AG08395 (cell line): ENCODE measurements at places on chromosomes 5 and 9.

DNA sequence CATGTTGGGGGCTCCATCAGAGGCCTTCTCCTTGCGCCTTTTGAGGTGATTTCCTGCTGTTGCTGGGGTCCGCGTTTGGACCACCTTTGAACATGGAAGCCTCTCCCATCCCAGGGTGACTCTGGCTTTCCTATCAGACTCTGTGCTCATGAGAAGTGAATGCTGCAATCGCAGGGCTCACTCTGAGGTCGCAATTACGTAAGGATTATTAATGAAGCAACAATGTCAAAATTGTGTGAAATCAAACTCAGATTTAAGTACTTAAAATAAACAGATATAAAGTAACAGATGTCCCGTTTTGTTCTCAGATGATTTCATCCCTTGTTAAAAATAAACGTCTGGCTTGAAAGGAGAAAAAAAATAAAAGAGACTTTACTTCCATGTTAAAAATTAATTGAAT lies 634.2 kb downstream of the BNC2 start:
- DNase-seq = peak; percentile 64

- DNase-seq = no peak
Measured at GRCh38 chr9:77374266-77374665, 196.9 kb downstream of the VPS13A start.

DNA sequence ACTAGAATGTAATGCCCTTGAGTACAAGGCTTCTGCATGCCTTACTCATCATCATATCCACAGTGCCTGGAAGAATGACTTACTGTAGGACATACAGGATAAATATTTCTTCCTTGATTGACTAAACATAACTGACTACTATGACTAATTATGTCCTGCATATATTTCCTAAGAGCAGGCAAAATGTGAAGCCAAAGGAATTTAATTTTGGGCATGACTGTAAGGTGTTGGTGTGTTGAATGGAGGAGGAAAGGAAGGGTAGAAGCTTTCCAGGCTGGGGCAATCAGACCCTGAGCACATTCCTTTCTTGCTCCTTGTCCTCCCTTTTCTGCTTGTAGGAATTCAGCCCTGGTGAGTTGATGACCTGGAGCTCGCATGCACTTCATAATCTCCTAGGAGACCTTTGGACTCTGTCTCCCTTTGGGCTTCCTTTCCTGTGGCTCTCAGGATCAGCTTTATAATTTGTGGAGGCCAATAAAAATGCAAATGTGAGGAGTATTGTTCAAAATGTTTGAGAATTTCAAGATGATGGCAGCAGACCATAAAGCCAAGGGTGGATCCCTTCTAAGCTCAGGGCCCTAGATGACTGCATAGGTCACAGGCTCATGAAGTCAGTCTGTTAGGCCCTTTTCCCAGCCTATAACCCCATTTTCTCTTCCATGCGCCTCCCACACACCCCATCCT lies 174.0 kb downstream of the HMHB1 start:
- DNase-seq = peak; percentile 66

DNA sequence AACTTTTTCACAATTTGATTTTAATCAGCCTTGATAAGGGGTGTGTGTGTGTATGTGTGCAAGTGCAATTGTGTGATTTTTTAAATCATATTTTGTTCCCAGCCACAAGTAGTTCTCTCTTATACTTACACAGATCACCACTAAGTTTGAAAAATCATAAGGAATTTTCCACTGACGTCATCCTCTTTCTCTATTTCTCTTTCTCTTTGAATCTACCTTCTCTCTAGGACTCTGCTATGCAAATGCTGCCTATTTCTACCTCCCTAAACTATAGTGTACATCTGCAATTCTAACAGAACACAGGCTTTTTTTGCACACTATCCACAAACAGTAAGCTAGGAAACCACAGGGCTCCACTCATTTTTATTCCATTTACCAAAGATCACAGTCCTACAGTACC lies 254.6 kb upstream of the CYLC2 start:
- DNase-seq = no peak

- no peak for DNase-seq
Measured at GRCh38 chr5:78905084-78905938, 79.8 kb downstream of the ARSB start.

DNA sequence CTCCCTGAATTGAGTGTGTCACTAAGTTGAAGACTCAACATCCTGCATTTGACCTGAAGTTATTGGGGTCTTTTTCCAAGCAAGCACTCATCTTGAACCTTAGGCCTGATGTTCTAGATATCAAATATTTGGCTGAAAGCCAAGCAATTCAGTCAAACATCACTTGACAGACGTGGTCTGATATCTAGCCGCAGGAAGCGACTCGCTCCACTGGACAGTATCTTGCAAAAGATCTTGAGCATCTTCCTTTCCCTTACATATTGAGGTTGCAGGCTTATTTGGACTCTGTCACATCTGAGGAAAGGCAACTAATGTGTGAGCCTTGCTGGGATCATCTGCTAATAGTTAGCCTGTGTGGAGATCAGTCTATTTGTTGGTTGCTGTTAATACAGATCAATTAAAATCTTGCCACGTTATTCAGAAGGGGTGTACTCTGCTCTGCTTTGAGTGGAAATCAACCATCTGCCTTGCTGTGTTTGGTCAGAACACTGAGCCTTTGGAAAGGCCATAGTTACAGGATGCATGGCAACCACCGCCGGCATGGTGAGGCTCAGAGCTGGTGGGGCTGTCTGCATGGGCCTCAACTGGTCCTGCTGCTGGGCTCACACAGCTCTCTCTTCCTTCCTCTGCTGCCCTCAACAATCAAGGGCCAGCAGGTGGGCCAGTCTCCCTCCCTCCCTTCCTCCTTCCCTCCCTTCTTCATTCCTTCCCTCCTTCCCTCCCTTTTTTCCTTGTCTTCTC lies 166.9 kb upstream of the KLF9 start:
- no peak for DNase-seq

- DNase-seq = no peak
Measured at GRCh38 chr5:8613078-8613685, 744.2 kb downstream of the MTRR start.

GRCh38 chr9:127066060-127066850 lies 56.2 kb downstream of the ANGPTL2 start:
- DNase-seq = no peak

DNA sequence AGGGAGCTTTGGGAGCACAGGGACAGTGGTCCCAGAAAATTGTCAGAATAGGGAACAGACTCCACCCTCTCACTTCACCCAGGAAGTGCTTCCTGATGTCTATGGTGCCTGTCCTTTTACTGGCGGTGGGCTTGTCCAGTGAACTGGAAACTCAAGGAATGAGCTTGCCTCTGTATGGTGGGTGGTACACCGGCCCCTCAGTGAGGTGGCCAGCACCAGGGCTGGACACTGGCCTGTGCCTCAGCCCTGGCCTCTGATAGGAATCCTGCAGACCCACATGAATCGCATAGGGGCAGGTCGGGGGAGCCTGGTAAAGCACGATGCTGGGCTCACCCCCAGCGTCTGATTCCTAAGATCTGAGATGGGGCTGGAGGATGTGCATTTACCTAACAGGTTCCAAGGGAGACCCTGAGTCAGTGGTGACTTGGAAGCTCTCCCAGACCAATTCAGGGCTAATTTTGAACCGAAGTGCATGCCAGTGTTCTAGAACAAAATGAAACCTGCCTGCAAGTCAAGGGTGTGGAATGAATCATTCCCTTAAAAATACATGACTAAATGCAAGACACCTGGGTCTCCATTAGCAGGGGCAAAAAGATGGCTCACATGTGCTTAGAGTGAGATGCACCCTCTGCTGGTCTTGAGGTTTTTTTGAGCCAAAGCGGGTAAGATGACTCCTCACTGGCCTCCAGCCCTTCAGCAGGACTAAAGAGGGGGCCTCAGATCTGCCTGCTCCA lies 178.3 kb downstream of the HSPA4 start:
- no peak for DNase-seq

DNA sequence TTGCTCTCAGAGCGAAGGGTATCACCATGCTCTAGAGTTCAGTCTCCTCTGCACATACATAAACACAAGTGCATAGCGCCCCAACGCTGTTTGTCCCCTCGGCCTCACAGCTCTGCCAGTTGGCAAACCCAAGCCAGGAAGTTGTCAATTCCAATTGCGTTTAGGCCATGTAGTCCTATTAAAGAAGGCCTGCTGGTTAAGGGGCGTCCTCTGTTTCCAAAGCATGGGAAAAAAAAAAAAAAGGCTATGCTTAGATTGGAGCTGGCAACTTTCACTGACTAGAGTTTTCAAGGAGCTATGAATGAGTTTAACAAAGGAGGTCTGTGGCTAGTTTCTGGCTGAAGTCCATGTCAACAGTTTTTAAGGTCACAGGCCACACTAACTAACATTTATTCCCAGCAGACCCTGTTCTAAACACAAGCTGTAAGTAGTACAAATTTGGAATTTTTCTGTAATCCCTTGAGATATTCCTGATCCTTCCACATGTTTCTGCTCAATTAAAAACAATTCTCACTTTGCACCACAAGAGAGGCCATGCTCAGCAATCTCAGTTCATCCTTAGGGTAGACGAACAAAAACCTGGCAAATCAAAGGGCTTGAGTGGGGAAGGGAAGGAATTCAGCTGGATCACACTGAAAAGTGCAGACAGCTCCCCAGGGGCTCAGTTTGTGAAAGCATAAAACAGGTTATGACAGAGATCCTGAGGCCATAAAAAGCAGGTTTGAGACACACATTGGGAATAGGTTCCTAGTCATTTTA lies 187.7 kb downstream of the DENND1A start:
- no peak for DNase-seq

GRCh38 chr5:164998142-164998541 lies 1492.7 kb downstream of the MAT2B start:
- DNase-seq = no peak

GRCh38 chr5:131628990-131629389 lies 6.0 kb downstream of the RAPGEF6 start:
- DNase-seq = peak; percentile 20

DNA sequence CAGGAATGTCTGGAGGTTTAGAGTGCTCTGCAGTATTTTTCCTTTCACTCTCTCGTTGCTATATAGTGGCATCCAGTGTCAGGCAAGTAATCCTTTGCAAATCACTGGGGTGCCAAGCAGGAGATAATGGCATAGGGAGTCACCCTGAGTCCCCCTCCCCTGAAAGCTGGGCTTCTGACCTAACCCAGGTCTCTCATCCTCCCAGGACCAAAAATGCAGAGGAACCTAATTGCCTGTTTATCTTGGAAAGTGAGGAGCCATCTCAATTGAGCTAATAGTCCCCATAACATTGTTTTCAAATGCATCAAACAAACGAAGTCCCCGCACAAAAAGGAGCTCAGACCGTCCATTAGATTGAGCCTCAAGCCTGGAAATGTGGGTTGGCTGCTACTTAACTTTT lies 368.0 kb upstream of the IRX2 start:
- no peak for DNase-seq

- DNase-seq = no peak
Measured at GRCh38 chr5:166980666-166981065, 1310.8 kb upstream of the WWC1 start.

GRCh38 chr9:124010665-124011321 lies 775 bp upstream of the LHX2 start:
- peak; percentile 30 for DNase-seq

- DNase-seq = no peak
Measured at GRCh38 chr5:69000216-69000919, 93.4 kb upstream of the SLC30A5 start.

DNA sequence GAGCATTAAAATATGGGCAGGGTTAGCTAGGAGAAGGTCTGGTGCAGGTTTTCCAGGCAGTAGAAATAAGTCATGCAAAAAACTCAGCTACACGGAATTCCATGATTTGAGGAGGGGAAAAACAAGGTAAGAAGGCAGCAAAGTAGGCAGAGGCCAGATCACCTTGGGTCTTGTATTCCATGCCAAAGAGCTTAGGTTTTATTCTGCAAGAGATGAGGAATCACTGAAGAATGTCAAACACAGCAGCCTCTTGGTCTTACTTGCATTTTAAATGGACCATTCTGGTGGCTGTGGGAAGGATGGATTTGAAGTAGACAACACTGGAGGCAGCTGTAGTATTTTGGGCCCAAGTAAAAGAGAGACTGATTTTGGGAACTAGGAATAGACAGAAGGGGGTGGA lies 8.6 kb downstream of the TRPM3 start:
- DNase-seq = no peak

GRCh38 chr9:75962013-75962661 lies 71.7 kb downstream of the PCSK5 start:
- DNase-seq = no peak

- no peak for DNase-seq
Measured at GRCh38 chr9:98550206-98550820, 158.4 kb downstream of the GABBR2 start.

GRCh38 chr5:133932441-133933168 lies 35.8 kb downstream of the C5orf15 start:
- DNase-seq = no peak

DNA sequence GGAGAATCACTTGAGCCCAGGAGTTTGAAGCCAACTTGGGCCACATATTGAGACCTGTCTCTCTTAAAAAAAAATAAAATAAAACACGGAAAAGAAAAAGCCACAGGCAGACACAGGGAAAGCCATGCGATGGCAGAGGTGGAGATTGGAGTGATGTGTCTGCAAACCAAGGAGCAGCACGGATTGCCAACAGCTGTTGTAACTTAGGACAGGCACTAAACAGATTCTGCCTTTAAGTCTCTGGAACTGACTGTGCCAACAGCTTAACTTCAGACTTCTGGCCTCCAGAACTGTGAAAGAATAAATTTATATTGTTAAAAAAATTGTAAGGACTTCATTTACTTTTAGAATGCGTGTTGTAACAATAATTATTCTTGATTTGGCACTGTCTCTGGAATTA lies 318.5 kb upstream of the CHD1 start:
- no peak for DNase-seq

- peak; percentile 72 for DNase-seq
Measured at GRCh38 chr9:126490871-126491567, 122.7 kb upstream of the LMX1B start.

- DNase-seq = peak; percentile 98
Measured at GRCh38 chr5:178940569-178941360, at the start of gene ZNF454. TSS of gene ZNF454 (plus strand) at chr5:178941198. CDS start at chr5:178942792, 1,594 bp downstream.

DNA sequence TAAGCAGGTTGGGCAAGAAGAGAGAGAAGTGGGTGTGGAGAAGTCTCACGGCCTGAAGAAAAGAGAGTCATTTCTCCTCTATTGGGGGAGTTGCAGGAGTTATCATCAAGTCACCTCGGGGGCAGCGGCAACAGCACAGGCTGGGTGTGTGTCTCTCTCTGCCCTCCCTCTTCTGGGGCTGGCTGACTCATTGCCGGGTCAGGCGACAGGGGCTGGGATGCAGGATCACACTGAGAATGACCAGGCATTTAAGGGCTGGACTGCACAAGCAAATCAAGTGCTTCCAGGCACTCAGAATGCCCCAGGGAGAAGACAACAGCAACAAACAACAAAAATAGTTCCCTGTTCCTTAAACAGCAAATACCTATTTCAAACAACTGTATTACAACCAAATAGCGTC lies 6.3 kb upstream of the EQTN start:
- no peak for DNase-seq

- no peak for DNase-seq
Measured at GRCh38 chr9:113492343-113493202, 29.0 kb downstream of the RGS3 start.

DNA sequence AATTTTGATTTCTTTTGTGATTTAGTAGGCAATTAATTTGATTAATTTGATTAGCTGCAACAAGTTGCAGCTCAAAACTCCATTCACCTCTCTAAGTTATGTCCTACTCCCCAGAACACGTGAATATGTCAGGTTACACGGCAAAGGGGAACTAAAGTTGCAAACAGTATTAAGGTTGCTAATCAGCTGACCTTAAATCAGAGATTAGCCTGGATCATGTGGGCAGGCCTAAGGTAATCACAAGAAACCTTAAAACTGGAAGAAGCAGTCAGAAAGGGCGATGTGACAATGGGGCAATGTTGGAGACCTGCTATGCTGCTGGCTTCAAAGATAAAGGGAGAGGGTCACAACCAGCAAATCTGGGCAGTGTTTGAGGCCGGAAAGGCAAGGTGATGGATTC lies 47.3 kb upstream of the ANXA1 start:
- DNase-seq = no peak

GRCh38 chr5:100898504-100899346 lies 4.4 kb downstream of the ST8SIA4 start:
- no peak for DNase-seq
